Lung microvascular endothelial cell (primary cell): ENCODE measurements at places on chromosomes 6 and 20. TPM values are rescaled to one million over a fixed set of nuclear protein-coding genes. Genes with fewer than 3 reads are reported as not detected.
A peak's percentile ranks its signal among the peaks of the same experiment; 100 is the strongest.

The ECI2 gene
- 58.9 and 64.1 TPM in 2 replicates for total RNA-seq

The PNPLA1 gene
- not detected in 2 replicates for total RNA-seq

The CST1 gene
- not detected in 2 replicates for total RNA-seq

The OR12D1 gene
- total RNA-seq: not detected in 2 replicates

- DNase-seq: no peak
These were observed 694 bp downstream of the MRPS18B start for GRCh38 chr6:30618270-30618797.

DNA sequence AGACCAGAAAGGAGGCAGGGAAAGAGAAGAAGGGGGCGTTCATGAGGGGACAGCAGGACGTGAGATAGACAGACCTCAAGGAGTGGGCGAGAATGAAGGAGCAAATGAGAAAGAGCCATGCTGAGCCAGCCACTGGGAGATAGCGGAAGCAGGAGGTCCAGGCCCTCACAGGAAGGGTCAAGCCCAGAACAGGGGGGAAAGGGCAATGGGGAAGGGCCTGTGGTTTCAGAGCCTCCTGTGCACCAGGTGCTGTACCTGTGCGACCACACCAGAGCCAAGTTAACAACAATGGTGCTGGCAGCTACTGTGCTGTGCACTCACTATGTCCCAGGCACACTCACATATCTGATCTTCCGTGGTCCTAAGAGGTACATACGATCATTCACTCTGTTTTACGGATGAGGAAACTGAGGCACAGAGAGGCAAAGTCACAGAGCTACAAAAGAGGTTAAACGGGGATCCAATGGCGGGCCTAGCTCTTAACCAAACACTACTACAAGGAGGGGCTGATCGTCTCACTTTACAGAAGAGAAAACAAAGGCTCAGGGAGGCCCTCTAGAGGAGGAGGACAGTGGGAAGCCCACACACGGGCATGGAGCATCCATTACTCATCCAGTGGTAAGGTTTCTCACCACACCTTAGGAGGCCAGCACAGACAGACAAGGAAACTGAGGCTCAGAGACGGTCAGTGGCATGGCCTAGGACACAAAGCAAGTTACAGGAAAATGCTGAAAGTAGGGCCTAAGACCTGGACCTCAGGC is 129.1 kb downstream of the PREX1 start:
- no peak for DNase-seq

DNA sequence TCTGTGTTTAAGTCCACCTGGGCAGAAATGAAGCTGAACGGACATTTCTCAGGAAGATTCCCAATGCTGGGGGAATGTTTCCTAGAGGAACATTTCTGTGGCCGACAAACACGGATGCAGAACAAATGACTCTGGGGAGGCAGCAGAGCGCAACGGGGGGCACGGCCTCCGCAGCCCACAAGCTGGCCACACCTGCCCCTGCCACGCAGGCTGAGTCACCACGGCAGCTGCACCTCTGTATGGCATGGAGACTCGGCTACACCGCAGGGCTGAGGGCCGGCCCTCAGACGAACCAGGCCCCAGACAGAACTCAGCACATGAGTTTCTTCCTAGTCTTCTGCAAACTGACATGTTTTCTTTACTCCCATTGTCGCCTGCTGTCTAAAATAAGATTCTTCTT is 10.0 kb upstream of the PRR18 start:
- DNase-seq: no peak

DNA sequence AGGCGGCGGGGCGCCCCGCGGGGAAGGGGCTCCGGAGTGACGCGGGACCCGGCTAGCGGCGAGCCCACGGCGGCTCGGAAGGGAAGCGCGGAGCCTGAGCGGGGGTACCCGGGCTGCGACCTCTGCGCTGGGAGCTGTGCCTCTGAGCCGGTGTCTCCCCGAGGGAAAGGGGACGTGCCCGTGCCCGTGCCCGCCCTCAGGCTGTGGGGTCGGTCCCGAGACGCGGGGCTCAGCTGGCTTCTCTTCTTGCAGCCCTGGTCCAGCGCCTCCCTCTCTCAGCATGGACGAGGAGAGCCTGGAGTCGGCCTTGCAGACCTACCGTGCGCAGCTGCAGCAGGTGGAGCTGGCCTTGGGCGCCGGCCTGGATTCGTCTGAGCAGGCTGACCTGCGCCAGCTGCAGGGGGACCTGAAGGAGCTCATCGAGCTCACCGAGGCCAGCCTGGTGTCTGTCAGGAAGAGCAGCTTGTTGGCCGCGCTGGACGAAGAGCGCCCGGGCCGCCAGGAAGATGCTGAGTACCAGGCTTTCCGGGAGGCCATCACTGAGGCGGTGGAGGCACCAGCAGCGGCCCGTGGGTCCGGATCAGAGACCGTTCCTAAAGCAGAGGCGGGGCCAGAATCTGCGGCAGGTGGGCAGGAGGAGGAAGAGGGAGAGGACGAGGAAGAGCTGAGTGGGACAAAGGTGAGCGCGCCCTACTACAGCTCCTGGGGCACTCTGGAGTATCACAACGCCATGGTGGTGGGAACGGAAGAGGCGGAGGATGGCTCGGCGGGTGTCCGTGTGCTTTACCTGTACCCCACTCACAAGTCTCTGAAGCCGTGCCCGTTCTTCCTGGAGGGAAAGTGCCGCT is 686 bp downstream of the ZGPAT start:
- peak; percentile 32 for DNase-seq
